AG09309 (cell line): ENCODE measurements at places on chromosomes 3 and 15.

GRCh38 chr3:127938800-127939199, 23.8 kb downstream of the KBTBD12 start:
- DNase-seq, result no peak

DNA sequence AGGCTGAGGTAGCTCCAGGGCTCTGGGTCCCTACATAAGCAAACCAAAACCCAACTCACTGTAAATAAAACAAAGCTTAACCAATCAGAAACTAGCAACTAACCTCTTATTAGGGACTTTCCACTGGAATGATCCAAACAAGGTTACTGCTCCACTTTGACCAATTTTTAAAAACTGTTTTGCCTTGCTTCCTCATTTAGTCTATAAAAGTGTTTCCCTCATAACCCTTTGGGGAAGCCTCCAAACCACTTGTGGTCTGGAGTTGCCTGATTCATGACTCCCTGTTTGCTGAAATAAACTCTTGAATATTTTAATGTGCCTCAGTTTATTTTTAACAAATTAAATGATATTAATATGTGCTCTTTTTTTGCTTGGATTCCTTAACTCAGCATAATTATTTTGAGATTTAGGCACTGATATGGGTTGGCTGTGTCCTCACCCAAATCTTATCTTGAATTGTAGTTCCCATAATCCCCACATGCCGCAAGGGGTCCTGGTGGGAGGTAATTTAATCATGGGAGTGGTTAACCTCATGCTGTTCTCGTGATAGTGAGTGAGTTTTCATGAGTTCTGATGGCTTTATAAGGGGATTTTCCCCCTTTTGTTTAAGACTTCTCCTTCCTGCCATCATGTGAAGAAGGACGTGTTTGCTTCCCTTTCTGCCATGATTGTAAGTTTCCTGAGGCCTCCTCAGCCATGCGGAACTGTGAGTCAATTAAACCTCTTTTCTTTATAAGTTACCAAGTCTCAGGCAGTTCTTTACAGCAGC, 90.6 kb downstream of the CD200R1L start:
- DNase-seq, result no peak

- DNase-seq, result no peak
Observed at GRCh38 chr15:34914317-34914716, 55.2 kb downstream of the AQR start.

DNA sequence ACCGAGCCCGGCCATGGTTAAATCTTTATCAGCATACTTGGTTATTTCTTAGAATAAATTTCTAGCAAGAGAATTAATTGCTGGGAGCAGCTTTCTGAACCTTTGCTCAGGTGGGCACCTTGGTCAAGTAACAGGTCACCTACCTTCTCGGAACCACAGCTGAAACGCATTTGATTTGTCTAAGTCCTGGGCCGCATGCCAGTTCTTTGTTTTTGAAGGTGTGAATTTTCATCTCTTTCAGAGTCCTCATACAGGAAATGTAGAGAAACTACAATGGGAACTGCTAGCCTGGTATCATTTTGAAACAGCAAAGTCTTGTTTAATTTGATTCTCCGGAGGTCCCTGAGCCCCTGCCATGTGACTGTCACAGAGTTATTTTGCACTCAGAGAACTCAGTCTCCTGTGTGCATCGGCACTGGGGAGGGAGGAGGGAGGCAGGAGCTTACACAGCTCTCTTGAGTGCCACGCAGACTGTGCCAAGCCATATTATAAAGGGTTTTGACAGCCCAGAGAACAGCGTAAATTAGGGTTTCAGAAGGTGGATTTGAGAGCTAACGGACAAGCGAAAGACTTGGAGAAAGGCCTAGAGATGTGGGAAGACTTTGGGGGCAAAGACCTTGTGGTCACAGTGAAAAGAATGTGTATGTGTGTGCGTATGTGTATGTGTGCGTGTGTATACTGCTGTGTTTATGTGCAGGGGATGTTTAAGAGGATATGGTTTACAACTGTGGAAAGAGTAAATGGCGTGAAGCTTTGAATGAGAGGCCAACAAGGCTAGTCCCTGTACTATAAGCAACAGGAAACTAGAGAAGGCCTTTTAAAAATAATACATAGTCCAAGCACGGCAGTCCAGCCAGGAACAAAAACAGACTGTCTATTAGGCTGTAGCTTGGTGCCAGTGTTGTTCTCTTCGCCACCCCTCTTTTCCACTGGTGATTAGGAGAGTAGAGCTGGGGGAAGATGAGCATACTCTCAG, 61.8 kb upstream of the ATP13A3 start:
- DNase-seq, result no peak

DNA sequence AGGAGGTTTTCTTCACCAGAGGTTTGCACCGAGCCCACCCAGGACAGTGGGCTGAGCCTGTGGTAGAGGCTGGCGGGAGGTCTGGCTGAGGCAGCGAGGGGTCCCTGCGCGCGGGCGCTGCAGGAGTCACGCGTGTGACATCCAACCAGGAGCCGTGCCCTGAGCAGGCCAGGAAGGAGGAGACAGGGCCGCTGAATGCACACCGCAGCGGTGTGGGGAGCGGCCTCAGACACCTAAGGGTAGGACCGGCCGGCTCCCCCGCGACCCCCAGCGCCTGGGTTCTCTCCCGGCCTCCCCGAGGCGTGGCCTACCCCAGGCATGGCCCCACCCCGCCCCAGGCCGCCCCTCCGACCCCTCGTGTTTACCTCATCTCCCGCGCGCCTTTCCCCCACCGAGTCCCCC, 412 bp downstream of the SLC41A3 start:
- no peak for DNase-seq

- DNase-seq, result no peak
Observed at GRCh38 chr3:34889641-34890040, 749.7 kb upstream of the ARPP21 start.

DNA sequence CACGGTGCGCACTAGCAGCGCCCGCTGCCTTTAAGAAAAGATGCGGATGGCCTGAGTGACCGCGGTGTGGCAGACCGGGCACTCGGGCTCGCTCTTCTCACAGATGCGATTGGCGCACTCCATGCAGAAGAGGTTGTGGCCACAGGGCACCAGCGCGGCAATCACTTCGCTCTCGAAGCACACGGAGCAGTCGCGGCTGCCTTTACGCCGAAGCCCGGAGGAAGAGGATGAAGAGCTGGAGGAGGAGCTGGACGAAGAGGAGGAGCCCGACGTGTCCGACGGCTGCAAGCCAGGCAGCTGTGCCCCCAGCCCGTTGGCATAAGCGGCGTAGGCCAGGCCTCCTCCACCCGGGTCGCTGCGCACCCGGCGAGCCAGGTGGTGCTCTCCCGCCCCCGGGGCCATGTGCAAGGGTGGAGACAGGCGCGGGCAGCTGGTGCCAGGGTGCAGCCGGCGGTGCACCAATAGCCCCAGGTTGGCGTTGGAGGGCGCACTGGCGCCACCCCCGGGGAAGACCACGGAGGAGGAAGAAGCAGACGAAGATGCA, 2.6 kb downstream of the MEX3B start:
- DNase-seq, result no peak

- no peak for DNase-seq
Observed at GRCh38 chr3:194449913-194450312, 36.9 kb downstream of the ATP13A3 start.

DNA sequence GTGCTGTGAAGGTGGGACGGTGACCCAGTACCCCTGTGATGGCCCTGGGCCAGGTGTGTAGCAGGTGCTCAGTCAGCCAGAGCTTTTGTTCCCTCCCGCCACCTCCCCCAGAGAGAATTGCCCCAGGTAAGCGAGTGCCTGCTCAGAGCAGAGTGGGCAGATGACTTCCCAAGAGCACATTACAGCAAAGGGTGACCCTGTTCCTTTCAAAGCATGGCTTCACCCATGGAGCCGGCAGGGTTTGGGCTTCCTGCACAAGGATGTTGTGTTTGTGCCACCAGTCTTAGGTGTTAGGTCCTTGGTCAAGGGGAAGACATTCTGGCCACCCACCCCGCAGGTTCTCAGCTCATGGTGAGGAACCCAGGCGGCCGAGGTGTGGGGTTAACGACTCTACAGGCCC, 30.7 kb downstream of the SLC6A6 start:
- no peak for DNase-seq

- no peak for DNase-seq
Observed at GRCh38 chr3:26997226-26997625, 372.0 kb downstream of the NEK10 start.

DNA sequence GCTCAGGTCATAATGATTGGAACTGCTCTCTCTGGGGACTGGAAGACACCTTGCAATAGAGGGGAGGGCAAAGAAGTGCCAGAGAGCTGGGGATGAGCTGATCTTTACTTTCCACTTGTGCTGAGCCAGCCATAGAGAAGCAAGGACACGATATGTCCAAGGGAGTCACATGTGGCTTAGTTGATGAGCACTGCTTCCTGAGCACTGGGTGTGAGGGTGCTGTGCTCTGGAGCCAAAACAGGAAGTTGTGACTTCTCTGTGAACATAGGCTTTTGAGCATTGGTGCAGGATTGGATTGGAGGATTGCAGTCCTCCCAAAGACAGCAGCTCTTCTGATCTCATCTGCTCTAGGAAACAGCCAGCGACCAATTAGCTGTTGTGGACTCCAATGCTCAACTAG, 6.7 kb downstream of the PARP14 start:
- DNase-seq, result no peak

DNA sequence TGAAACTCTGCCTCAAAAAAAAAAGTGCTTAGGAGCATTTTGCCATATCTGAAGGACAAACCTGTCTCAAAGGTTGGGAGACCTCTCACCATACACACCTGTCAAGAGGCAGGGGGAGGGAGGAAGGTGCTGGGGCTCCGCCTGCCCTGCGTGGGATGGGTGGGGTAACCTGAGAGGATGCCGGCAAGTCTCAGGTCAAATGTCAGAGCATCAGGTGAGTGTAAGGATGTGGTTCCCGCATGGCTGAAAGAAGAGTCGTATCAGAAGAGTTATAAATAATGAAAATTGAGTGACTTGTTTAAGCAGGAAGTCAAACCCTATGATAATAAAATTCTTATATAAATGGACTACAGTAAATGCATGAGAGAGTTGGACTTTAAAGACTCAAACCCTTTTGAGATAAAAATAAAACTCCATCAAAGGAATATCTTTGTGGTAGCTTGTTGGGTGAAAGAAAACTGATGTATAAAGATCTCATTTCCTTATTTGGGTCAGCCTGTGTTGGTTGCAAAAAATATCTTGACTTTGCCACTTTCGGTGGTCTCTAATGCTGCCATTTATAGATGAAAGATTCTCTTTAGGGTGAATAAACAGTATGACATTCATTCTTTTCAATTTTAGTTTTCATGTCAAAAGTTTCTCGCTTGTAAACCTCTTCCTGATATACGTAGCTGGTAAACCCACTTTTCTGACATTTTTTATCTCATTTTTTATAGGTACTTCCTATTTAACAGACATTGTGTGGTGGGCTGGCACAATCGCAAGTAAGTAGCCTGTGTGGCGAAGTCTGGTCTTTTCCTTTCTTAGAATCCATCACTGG, 23.8 kb downstream of the NIPA1 start:
- DNase-seq, result no peak

DNA sequence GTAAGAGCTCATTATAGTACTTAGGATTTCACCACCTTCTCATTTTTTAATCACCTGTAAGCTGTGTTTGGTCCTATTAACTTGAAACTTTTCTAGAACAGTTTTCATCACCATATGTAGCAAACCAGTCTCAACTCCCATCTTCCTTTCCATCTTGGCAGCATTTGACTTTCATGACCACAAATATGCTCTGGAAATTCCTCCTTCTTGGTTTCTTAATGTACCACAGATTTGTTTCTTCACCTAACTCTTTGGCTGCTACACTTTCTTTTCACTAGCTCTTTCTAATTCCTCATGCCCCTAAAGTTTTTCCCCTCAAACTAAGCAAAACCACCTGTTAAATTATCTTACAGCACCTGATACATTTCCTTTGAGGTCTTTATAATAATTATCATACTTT, 13.2 kb upstream of the NMB start:
- peak; percentile 80 for DNase-seq

DNA sequence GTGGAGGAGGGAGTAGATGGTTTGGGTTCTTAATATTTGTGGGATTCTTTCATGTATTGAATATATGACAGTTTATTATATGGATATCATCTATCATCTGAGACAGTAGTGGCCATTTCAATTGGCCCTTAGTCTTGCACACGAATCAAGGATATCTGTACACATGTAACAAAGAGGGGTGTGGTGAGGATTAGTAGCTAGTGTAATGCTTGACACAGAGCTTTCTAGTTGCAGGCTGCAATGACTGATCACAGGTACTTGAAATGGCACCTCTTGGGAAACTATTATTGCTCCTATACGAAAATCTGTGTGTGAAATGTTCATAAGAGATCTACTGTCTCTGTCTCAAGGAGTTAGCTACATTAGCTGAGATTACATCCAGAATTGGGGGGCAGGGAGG, 12.8 kb downstream of the TM4SF1 start:
- DNase-seq, result no peak

DNA sequence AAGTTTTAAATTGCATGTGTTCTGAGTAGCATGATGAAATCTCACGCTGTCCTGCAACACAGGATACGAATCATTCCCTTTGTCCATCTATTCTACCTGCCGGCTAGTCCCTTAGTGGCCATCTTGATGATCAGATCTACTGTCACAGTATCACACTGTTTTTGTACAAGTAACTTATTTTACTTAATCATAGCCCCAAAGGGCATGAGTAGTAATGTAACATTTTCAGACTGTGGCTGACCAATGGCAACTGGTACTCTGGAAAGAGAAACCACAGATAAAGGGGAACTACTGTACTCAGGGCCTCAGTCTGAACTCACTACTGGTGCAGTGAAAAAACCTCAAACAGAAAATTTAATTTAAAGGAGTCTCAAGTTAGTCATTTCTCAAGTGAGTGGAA, 127.3 kb upstream of the MRPL3 start:
- DNase-seq, result no peak

GRCh38 chr3:71523628-71524027, 59.9 kb downstream of the FOXP1 start:
- no peak for DNase-seq

DNA sequence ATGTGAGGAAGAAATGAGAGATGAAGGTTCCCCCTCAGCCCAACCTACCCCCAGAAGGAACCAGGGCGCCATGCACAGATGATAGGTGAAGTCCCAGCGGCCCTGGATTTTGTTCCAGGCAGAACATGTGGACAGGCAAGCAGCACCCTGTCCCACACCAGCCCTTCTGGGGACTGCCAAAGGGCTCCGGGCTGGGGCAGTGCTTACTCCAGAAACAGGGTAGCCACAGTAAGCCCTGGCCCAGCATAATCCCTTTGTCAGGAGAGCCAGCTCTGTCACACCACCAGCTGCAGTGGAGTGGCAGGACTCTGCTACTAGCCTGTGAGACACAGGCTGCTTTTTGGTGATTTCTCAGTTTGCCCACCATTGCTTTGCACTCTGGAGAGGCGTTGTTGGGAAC, 6.3 kb downstream of the FBXL22 start:
- DNase-seq, result no peak

DNA sequence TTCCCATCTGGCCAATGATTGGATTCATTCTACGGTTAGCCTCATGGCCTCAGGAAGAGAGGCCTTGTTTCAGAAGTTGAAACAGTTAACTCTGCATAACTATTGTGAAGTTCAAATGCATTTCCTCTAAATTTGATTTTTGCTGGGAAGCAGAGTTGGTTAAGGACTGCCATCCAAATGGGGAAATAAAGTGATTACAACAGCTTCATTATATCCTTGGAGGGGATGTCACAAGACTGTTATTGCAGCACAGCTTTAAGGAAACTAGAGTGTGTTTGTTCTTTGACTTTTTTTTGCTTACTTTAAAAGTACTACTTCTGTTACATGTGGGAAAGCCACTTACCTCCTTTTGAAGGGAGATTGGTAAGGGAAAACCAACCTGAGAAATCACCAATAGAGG, 164.8 kb downstream of the AKAP13 start:
- DNase-seq, result no peak
